Stimulated activated CD4-positive, alpha-beta T cell treated with anti-CD3 and anti-CD28 coated beads, TNF-alpha, amount 100 ng/mL, for 48 hours (primary cell): ENCODE measurements at places on chromosomes 1 and 21.

DNA sequence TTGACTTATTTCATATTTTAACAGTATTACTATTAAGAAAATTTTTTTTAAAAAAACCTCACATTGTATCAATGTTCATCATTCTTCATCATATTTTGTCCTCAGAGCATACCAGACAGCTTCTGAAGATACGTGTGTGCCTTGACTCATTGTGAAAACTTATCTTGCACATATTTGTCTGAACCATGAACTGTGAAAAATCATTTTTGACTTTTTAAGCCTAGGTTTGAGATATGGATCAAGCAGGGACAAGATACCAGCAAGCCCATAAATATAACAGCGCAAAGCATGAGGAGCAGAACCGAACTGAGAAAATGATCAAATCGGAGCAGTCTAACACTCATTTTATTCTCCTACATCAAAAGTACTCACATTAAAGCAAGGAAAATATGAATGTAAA lies 506.0 kb downstream of the BRINP3 start:
- DNase-seq = no peak

- DNase-seq = no peak
Observed at GRCh38 chr1:167728818-167729410, 7.1 kb downstream of the MPZL1 start.

DNA sequence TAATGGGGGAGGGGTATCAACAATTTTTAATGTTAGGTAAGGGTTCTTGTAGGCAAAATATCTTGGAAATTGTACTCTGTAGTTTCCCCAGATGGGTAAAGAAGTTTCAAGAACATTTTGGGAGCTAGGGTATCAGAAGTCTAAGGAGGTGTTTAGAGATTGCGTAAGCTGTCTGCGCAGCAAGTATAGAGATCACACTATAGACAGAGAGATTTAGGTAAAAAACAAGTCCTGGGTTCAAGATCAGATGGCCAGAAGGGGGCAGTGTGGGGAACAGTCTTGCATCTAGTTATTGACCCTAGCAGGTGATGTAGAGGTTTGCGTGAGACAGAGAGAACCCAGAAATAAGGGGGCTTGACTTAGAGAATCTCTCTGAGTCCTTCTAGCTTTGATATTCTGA lies 80.8 kb downstream of the S1PR1 start:
- DNase-seq = no peak

GRCh38 chr1:58881471-58881994 lies 97.7 kb upstream of the JUN start:
- no peak for DNase-seq

- DNase-seq = no peak
Observed at GRCh38 chr1:243452092-243452491, 196.3 kb downstream of the SDCCAG8 start.

DNA sequence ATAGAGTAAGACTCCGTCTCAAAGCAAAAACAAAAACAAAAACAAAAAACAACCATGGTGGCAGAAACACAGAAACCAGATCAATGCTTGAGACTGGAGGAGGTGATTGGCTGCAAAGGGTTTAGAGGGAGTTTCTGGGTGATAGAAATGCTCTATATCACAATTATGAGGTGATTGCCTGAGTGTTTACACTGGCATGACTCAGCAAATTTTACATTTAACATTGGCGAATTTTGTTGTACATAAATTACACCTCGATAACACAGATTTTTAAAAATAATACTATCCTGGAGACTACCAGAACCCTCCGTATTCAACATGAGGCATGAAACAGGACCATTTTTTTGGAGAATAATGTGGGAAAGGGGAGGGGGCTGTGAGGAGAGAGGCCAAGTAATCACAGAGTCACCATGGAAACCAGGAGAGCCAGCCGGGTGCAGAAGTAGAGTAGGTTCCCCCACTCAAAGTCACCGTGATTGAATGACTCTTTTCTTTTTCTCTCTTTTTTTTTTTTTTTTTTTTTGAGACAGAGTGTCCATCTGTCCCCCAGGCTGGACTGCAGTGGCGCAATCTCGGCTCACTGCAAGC lies 24.3 kb downstream of the HEYL start:
- no peak for DNase-seq

DNA sequence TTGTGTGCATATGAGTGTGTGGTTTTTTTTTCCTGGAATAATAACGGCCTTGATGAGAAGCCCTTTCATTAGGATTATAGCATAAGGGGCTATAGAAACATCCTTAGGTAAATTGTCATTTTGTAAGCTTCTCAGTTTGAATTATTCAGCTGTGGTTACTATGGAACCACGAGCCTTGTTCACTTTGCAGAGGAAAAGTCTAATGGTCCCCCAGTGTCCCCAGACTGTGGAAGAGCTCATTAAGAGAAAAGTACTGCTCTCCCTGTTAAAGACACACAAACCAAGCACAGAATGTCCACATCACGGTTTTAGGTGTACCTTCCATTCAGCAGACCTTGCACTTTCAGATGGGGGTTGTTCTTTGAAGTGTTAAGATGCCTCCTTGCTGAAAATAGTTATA lies 199.3 kb upstream of the DEPDC1 start:
- DNase-seq = no peak

DNA sequence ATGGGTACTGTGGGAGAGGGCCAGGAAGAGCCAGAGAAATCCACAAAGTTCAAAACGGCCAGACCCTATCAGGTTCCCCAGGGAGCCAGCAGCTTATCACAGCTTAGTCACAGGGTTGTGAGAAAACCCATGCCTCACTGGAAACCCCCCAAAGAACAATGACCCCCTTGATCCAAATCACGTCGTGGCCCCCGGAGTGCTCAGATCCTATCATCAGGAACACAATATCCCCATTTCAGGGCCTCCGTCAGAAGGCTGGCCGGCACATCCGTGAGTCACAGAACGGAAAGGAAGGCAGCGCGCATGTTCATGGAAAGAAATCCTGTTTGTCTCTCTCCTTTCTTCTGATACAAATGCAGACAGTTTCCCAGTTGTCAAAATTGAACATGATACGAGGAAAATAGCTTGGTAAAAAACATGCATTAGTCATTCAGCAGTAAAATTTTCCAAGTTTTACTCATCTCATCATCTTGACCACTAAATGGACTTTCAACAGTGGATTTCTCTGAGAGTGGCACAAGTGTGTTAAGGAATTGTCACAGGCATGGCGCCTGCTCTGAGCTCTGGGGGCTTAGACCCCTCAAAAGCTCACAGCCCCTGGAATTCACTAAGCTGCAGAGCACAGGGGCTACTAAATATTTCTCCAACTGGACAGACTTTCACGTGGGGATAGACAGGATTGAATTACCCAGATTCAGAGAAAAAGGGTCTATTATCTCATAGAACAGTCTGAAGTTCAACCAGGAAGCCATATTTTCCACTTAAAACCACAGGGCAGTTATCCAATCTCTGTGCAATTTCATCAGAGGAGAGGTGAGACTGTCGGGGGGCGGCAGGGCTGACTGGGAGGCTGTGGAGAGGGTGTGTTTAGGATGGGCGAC lies 124.8 kb downstream of the RIPK4 start:
- no peak for DNase-seq

DNA sequence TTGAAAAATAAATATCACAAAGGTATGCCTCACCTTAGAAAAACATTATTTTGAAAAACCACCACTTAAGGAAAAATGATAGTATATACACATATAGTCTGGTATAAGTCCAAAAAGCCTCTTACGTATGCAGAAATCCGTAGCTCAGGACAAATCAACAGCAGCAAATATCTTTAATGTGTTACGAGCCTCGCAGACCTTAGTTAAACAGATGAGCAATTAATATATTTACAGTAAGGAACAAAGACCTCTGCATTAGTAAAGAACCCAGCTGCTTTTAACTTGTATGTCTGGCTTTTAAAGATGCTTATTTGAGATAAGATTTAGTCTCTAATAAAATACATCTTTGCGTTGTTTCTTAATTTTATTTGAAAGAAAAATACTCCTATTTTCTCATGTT lies 79.9 kb upstream of the CHRM3 start:
- no peak for DNase-seq

DNA sequence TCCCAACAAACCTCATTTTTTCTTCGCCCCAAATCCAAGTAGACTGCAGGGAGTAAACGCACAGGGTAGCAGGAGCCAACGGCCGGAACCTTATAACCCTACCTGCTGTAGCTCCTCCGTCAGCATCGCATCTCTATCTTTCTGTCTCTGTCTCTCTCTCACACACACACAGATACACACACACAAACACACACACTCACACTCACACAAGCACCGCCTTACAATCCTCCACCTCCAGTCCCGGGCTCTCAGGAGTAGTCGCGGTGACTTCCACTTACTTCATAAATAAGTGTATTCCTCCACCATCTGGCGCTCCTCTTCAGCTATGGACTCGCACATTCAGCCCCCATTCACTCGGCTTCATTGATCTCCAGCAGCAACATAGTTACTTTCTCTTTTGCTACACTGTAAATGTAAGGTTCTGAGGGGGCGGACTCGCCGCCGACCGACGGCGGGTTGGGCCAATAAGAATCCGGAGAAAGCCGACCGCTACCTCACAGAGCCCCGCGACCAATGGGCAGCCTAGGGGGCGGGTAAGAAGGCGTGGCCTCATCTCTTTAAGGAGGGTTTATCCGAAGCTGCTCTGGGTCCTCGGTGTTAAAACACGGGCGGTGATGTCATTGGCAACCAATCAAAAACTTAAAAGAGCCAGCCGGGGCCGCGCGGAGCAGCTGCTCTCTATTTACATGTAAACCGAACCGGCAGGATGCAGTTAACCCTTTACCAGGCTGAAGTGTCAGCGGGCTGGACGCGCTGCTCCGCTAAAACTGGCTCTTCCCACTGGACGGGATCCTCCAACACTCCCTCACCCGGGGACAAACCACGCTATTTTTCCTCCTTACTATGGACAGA lies at the start of gene DUSP10:
DUSP10 (minus strand) TSS at position 387 of the 852 bp plus-strand sequence. CDS start 2,345 bp downstream, outside the sequence.
- peak; percentile 93 for DNase-seq
